Ascending aorta (tissue), 2 donors: ENCODE measurements at places on chromosomes 1 and 21.

GRCh38 chr1:7553042-7553690, 217.9 kb upstream of the VAMP3 start:
- no peak for DNase-seq

DNA sequence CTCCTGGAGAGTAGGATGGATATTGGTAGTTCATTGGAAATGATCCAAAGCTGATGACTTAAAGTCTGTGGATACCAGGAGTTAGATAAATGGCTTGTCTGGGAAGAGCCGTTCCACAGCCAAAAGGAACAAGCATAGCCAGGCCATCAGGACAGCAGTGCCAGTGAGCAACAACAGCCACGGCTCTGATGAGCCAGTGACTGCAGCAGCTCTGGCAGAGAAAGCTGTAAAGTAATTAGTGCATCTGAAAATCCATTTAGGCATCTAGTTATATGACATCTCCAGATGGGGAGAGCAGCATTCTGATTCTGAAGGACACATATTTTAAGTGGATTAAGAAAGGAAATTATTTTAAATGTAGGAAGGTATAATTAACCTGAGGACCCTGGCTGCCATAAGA, 256.2 kb upstream of the PLXNA2 start:
- no peak for DNase-seq

GRCh38 chr21:26115305-26115704, 55.3 kb downstream of the APP start:
- no peak for DNase-seq

GRCh38 chr1:203771901-203772301, 6.9 kb downstream of the LAX1 start:
- no peak for DNase-seq

- DNase-seq: no peak
Observed at GRCh38 chr1:31505911-31506497, 70.3 kb upstream of the TINAGL1 start.
